ENCODE measurements at places on chromosomes 7 and 10.

GRCh38 chr7:1290679-1291356, 58.1 kb downstream of the UNCX start:
- DNase-seq = no peak

DNA sequence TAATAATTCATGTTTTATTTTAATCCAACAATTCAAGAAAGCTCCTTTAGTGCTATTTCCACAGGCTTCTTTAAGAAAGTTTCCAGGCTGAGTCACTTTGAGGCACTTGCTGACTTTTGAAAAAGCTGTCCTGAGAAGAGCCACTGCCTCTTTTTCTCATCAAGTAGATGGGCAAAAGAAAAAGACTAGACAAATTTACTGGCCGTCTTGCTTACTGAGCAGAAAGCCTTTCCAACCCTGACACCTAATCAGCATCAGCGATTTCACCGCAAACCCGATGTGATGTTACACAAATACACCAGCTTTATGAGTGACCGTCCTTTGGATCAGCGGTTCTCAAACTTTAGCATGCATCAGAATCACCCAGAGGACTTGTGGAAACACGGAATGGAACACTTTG, 24.3 kb downstream of the CTTNBP2 start:
- DNase-seq = no peak

GRCh38 chr10:19815731-19816410, 361 bp upstream of the PLXDC2 start:
- DNase-seq = no peak

DNA sequence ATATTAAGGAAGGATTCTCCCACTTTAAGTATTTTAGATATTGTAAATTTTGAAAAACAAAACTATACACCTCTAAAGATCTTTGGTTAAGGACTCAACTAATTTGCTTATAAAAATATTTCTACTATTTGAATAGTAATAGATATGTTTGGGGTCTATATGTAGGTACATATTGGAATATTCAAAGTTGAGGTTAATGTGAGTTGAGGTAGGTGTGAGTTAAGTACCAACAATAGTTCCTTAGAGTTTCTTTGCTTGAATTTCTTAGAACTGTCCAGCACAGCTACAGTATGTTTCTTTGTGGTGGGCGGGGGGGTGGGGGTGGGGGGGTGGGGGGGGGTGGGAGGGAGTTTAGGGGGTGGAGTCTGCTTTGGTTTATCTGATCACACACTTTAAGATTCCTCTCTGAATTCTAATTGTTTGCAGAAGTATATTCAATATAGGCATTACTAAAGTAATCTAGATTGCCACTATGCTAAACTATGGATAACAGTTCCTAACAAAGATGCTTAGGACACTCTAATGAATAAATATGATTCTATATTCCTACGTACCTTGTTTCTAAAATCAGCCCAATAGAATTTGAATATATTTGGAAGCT, 2.1 kb downstream of the GRM3 start:
- DNase-seq = no peak

DNA sequence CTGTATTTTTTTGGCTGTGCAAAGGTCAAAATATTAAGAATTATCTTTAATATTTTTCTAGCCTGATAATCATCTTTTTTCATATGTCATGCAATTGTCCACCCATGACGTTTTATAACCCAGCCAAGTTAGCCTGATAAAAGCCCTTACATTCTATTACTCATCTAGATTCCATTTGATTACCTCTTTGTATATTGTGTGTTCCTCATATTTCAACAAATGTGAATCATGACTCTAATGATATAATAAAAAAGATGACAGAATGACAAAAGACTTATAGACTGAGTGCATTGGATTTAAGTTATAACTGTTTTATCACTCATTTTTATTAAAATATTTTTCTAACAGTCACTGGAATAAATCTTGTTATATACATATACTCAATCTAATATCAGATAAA, 1560.0 kb upstream of the LRRTM3 start:
- DNase-seq = no peak

- DNase-seq = no peak
These were observed 173.8 kb downstream of the TRIL start for GRCh38 chr7:28784171-28784902.

DNA sequence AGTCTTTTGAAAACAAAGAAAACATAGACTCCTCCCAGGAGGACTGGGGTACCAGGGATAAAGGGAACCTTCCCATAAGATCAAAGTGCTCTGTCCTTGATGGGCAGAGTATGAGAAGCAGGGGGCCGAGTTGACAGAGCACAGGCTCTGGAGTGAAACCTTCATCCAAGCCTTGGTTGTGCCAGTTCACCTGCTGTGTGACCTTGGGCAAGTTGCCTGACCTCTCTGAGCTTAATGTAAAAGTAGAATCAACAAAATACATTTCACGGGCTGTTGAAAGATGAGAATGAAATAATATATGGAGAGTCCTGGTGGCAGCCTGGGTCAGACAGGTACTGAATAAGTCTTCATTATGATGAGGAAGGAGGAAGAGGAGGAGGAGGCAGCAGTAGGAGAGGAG, 69.9 kb downstream of the SLIT1 start:
- no peak for DNase-seq

DNA sequence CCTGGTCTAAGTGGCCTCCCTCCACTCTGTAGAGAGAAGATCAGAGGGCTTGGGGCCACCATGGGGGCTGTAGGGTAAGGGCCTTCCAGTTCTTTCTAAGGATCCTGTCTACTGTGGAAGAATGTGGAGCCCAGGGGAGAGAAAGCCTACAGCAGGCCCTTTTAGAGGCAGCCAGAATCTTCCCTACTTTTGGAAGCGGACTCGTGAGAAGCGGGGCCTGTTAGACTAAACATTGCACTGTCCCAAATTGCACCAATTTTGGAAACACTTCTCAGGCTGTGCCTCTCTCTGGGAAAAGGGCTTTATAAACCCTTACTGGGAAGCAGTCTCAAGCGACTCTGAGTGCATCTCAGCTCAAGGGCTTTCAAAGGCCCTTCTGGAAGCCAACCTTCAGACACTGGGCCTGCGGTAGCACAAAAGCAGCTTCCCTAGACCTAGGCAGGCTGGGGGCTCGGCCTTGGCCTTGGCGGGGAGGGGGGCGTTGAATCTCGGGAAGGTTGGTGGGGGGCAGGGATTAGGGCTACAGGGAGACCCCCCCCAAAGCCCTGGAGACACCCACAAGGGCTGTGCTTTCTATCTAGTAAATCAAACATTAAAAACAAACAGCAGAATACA, 298.1 kb downstream of the GFRA1 start:
- no peak for DNase-seq

- no peak for DNase-seq
These were observed 20.2 kb downstream of the RAMP3 start for GRCh38 chr7:45177801-45178200.

GRCh38 chr10:96244354-96244753, 27.0 kb downstream of the BLNK start:
- no peak for DNase-seq

- no peak for DNase-seq
These were observed 3.3 kb upstream of the MTERF1 start for GRCh38 chr7:91883676-91884362.

DNA sequence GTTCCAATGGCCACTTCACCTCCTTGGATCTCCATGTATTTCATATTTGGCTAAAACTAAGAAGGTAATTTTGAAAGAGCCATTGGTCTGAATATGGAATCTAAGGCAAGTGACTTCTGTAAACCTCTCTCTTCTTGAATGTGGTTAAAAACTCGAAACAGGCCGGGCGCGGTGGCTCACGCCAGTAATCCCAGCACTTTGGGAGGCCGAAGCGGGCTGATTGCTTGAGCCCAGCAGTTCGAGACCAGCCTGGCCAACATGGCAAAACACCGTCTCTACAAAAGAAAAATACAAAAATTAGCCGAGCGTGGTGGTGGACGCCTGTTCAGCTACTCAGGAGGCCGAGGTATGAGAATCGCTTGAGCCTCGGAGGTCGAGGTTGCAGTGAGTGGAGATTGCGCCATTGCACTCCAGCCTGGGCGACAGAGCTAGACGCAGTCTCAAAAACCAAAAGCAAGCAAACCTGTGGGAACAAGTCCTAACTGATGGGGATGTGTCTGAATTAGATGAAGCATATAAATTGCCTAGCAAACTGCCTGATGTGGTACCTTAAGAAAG, 2.2 kb downstream of the LANCL2 start:
- DNase-seq = no peak

DNA sequence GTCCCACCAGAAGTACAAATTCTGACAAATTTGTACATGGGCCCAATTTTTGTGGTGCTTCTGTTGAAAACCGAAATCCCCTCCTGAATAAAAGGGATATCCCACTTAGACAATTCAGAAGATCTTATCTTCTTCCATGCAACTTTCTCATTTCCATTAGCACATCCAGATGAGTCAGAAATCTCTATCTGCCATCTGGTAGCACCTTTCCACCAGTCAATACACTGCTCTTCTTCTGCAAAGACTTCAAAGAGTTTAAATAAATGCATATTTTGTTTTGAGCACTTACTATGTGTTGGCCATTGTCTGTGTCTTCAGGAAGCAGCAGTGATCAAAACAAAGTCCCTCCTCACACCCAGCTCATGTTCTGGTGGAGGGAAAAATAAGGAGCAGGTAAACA, 12.7 kb upstream of the KLF6 start:
- DNase-seq = no peak

DNA sequence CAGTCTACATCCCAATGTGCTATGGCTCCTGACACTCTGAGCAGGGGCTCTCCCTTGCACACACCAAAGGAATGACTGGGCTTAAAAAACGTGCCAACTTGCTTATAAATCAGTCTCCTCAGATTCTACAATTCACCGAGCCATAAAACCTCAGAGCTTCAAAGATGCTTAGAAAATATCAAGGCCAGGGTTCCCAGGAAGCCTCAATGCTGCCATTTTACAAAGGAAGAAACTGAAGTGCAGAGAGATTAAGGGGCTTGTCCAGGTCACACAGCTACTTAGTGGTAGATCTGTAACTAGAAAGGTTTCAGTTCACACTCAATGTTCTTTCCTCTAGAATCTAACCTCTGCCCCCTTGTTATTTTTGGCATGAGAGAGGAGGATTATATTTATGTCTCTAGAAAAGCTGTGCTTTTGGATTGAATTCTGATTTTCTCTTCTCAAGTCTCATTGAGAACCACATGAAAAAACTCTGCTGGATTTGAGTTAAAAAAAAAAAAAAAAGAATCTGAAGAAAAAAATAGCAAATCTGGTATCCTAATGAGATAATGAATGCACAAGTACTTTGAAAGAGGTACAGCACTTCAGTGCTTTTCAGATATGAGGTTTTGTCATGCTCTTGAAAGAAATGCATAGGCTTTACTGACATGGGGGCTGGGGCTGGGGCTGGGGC, 22.3 kb upstream of the TSPAN33 start:
- DNase-seq = no peak

- no peak for DNase-seq
These were observed 536 bp upstream of the POM121 start for GRCh38 chr7:72924386-72924732.

GRCh38 chr7:128974241-128974934, 36.7 kb downstream of the IRF5 start:
- no peak for DNase-seq

DNA sequence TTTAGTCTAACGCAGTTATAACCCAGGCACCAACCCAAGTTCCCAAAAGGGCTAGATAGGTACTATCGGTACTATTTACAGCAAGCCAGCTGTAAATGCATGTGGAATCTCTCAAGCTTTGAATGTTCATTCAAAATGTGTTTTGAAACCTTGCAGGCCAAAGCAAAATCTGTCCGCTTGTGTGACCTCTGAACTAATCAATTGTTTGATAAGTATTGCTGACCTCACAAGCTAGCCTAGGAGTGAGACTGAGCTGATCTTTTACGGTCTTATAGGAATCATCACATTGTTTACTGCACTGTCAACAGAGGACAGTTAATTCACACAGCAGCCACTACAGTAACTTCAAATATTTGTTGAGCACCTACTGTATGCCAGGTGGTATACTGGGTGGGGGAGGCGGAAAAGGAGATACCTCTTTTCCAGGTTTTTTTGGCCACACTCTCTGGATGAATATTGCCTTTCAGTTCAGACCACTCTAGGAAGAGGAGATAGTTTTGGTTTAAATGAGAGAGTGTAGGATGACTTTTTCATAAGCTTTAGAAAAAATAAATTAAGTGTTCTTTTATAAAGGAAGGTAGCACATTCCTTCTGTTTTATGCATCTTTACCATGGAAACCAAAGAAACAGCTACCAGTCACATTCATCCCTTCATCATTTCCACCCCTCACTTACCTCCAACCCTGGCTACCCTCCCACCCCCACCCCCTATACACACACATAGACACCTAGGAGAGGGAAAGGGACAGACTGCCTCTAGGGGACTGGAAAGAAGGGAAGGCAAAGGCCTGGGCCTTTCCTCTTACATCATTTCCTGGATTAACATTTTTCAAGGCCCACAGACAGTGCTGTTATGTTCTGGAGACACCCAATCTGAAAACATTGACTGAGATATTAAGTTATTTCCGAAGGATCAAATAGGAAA, 2.4 kb downstream of the PAPSS2 start:
- DNase-seq = no peak

GRCh38 chr10:23613900-23614299, 175.0 kb downstream of the OTUD1 start:
- DNase-seq = no peak

- no peak for DNase-seq
These were observed 471.5 kb upstream of the NRG3 start for GRCh38 chr10:81403451-81403850.

GRCh38 chr10:117424171-117424570, 48.9 kb upstream of the PDZD8 start:
- DNase-seq = no peak

- DNase-seq = no peak
These were observed 141.4 kb upstream of the PRKCQ start for GRCh38 chr10:6721480-6721879.

DNA sequence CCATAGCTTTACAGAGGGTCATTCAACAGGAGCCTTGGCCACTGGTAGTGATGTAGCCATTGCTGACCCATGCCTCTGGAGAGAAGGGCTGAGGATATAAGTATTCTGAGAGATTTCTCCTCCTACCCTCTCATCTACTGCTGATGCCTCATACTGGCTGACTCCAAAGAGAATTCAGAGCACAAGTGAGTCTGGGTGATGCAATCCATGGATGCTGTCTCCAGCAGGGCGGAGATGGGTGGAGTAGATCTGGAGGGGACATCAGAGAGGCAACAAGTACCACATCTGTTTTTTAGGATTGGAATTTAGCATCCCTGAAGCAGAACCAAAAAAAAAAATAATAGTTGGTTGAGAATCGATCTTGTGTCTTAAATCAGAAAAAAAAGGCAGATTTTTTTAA, 705.7 kb upstream of the CELF2 start:
- DNase-seq = no peak
